ENCODE measurements at places on chromosomes 7 and 10.

DNA sequence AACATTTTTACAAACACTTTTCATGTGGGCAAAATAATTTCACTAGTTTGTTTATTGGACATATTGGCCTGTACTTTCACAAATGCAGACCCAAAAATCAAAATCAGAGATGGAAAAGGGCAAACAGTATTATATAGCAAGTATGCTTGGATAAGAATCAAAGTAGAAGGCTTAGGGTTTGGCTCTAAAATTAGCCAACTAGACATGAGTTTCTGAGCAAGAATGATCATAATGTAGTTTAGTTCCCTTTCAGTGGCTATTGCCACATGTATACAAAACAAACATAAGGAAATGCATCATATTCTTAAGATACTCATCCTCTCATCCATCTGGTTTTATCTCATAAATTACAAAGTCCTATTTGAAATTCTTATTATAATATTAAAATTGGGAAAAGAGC, 132.5 kb downstream of the IMMP2L start:
- DNase-seq, result peak; percentile 11

DNA sequence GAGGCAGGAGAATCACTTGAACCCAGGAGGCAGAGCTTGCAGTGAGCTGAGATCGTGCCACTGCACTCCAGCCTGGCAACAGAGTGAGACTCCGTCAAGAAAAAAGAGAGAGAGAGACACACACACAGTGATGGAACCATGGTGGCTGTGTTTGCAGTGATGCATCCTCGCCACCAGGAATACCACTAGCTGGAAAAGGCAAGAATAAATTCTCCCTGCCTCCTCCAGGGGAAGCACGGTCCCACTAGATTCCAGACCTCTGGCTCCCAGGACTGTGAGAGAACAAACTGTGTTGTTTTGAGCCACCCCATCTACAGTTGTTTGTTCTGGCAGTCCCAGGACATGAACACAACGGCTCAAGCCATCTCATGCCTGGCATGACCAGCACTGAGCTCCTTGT, 320.3 kb upstream of the FOXK1 start:
- no peak for DNase-seq

DNA sequence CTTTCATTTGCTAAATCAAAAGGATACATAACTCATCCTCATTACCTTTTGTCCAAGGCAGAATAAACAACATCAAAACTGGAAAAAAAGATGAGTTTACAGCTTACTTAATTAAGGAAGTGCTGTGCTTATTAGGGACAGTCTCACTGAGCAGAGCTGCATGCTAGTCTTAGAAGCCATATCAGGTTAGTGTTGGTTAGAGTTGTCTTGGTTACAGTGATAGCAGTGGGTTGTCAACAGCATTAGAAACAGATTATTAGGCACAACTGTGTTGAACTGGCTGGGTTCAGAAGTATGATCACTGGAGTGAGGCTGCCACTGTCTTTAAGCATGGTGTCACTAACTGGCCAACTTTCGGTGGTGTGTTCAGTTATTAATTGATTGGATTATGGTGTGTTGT, 503.9 kb upstream of the IGFBP3 start:
- no peak for DNase-seq

DNA sequence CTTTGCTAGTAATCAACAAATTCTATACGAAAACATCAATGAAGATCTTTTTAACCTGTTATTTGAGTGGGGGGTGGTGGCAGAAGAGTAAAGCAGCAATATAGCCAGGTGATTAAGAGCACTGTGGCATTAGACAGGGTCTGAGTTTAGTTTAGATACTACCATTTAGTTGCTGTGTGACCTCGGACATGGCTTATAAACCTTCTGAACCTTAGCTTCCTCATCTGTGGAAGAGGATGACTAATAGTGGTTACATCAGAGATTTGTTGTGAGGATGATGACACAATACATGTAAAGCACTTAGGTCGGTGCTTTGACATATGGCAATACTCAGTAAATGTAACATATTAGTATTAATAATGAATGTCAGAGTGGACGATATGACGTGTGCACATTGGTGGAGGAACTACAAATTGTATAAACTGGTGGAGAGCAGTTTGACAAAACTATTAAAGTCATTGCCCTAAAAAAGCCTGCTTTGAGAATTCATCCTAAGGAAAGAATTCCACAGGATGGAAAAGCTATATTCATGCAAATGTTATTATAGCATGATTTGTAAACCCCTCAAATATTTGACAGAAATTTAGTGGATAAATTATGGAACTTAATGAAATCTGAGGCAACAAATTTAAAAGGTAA, 24.3 kb downstream of the SPAG6 start:
- DNase-seq, result peak; percentile 90

DNA sequence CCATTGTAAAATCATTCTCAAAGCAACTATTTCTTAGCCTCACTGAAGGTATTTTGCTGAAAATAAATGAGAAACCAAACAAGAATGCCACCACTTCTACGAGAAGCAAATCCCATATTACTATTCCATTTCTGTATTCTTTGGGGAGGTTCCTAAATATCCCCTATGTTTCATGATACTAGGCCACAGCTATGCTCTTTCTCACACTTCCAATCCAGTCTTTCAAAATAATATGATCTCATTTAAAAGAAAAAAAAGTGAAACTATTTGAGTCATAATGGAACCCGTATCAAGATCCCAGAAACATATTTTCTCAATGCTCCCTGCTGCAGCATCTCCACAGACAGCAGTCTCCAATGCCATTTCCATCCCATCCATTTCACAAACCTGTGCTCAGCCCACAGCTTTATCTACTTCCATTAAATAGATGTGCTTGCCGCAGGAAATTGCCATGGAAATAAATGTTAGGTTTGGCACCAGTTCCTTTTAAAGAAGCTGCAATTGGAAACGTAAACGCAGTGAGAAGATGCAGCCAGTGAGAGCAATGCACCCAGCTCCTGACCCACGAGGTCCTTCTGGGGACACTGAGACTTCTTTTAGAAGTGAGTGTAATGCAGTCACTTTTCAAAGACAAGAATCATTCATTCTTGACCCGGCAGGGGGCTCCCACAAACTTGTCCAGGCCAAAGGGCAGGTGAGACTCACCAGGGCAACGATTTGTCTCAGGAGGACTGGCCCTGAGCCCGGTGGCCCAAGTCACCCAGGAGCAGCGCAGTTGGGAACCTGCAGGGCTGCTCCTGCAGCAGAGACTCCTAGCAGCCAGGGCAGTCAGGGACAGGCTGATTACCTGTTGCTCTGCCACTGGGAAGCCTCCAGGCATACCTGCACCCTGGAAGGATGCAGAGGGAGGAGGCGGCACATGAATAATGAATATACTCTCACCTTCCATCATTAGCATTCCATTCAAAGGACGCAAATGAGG, 99.6 kb downstream of the C10orf90 start:
- no peak for DNase-seq

- peak; percentile 62 for DNase-seq
These were observed at the start of gene ZNF22 for GRCh38 chr10:45000752-45001380. TSS of gene ZNF22 (plus strand) at chr10:45000923. CDS start at chr10:45003369, 2,446 bp downstream.

DNA sequence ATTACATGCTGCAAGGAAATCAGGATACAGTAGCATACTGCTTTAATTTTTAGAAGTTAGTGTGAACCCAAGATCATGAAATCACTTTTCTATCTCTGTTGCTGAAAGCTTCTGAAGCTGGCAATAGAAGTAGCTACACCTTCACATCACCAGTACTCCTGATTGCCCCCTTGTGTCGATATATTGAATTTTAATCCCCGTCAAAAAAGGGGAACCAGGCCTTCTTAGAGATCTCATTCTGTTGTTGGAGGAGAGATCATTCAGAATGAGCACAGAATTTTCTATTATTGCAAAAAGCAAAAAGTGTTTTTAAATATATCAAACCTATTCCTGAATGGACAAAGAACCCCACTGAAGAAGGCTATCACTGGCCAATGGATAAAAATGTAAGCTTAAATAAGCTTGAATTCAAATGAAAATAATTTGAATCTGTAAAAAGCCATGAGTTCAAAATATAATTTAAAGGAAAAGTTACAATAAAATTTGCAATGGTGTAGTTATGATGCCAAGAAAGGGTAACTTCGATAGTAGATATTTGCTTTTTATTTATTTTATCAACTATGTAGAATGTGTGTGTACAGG, 39.7 kb upstream of the TEX47 start:
- peak; percentile 46 for DNase-seq

DNA sequence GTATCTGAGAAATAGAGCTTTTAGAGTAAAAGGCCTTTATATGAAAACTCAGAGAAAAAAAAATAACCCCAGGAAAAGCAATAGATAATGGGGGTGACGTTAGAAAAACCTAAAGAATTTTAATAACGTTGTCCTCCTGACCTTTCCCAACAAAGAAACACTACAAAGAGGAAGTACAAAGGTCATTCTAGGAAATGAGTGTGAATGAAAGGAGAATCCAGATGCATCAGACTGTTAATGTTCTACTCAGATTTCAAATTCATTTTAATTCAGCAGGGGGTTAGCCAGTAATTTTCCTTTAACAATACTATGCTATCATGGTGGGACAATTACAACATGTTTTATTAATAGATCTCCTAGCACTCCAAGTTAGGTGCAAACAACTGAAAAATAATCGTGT, 73.8 kb upstream of the CDK1 start:
- no peak for DNase-seq

- DNase-seq, result peak; percentile 70
These were observed 41.3 kb upstream of the AOAH start for GRCh38 chr7:36765605-36766004.

- no peak for DNase-seq
These were observed 73.4 kb upstream of the CUX1 start for GRCh38 chr7:101743995-101744360.

DNA sequence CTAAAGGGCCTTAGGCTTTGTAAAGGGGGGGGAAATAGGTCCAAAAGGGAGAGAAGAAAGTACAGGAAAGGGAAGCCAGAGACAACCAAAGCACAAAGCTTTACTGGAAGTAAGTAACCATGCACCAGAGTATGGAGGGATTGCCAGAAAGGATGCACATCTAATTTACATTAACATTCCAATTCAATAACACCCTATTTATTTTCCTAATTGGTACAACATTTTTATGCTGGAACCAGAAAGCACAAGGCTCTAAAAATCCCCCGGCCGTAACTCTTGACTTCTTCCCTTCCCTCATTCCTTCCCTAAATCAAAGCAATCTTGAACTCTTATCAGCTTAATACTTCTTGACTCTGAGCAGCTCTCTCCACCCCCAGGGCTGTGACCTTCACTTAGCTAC, 400.0 kb upstream of the CELF2 start:
- no peak for DNase-seq

DNA sequence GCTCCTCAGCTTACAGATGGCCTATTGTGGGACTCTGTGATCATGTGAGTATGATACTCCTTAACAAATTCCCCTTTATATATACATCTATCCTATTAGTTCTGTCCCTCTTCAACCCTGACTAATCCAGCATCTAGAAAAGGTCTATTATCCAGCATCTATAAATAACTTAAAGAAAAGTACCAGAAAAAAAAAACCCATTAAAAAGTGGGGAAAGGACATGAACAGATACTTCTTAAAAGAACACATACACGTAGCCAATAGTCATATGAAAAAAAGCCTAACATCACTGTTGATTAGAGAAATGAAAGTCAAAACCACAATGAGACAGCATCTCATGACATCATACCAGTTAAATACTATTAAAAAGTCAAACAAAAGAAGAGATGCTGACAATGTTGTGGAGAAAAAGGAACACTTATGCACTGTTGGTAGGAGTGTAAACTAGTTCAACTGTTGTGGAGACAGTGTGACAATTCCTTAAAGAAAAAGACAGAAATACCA, 549.5 kb upstream of the GRM3 start:
- no peak for DNase-seq

GRCh38 chr7:143284591-143285469, at the start of gene TMEM139:
TSS of gene TMEM139 (plus strand) at chr7:143284958. CDS start at chr7:143285958, 1,000 bp downstream.
- no peak for DNase-seq

DNA sequence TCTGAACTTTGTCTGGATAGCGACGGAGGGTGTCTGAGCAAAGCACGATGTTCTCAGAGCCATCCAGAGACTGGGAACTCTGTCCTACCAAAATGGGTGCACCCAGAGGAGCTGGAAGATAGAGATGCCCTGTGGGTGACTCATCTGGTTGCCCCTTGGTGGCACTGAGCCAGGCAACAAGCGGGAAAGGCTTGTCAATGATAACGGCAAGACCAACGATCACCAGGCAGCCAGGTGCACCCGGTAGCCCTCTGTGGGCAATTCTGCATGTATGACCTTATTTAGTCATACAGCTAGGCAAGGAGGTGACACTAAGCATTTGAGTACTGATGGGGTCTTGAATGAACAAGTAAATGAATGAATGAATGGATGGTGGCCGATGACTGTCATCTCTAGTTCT, 2.8 kb upstream of the ELN start:
- no peak for DNase-seq

DNA sequence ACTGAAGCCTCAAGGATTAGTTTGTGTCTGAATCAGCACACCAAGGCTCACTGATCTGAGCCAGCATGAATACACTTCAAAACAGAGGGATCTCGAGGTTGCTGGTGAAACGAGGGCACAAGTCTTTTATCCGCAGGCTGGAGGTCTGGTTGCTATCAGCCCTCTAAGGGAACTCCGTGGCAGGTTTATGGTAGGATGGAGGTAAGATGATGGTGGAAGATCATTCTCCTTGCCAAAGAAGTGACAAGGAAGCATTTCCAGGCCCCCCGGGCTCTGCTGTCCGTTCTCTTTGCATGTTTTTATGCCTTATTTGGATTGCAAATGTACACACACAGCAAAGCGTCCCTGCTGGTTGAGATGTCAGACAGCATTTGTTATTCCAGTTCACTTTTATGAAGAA, 268.3 kb downstream of the ARHGAP12 start:
- no peak for DNase-seq

DNA sequence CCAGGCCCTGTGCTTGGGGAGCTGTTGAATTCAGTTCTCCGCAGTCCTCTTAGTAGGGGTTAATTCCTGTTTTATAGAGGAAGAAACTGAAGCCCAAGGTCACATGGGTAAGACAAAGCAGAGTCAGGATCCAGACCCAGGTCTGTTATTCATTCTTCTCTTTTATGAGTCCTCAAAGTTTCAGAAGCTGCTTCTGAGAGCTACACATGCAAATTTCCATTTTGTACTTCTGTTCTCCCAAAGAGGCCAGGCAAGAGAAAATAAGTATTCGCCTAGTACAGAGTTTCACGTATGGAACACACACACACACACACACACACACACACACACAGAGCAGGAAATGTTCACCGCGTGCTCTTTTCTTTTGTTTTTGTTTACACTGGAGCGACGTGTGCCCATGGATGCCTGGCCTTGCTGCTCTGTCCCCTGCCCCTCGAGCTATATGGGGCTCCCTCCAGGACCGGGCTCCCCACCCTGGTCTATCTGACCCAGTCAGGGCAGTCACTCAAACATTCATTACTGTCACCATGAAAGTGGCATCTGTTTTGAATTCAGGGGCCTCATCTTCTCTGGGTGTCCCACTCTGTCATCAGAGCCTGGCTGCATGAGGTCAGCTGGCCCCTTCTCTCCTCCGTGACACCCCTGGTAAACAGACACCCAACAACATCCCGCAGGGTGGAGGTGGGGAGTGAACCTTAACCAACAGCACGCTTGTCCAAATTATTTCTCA, 84.4 kb downstream of the TNS3 start:
- DNase-seq, result peak; percentile 90

GRCh38 chr10:59968705-59969104, 62.3 kb upstream of the CCDC6 start:
- DNase-seq, result no peak

All from suppressor macrophage treated with lipopolysaccharide for 4 hours (primary cell).